ENCODE measurements at places on chromosomes 6 and 20. TPM values are rescaled to one million over a fixed set of nuclear protein-coding genes. Genes with fewer than 3 reads are reported as not detected.

NKAPL gene
- 0.69 TPM for total RNA-seq

CCN5 gene
- total RNA-seq: not detected

SLC12A5 gene
- 10.4 TPM for total RNA-seq

TNF gene
- not detected for total RNA-seq

TGM3 gene
- not detected for total RNA-seq

ZC2HC1B gene
- total RNA-seq: not detected

PLAGL1 gene
- 0.69 TPM for total RNA-seq

NHSL1 gene
- 57.8 TPM for total RNA-seq

SMOC2 gene
- 0.44 TPM for total RNA-seq

NAA20 gene
- total RNA-seq: 33.5 TPM

GRM1 gene
- total RNA-seq: 0.17 TPM

ULBP2 gene
- total RNA-seq: 5.4 TPM

GCM1 gene
- total RNA-seq: not detected

SLC2A10 gene
- 0.37 TPM for total RNA-seq

SDHAF4 gene
- total RNA-seq: 9.0 TPM

MCM8 gene
- 10.1 TPM for total RNA-seq

MAVS gene
- 25.8 TPM for total RNA-seq

SLC4A11 gene
- 27.2 TPM for total RNA-seq

LCA5 gene
- total RNA-seq: 5.3 TPM

COL20A1 gene
- 2.1 TPM for total RNA-seq

INSM1 gene
- 332 TPM for total RNA-seq

FLRT3 gene
- 5.7 TPM for total RNA-seq

PREX1 gene
- 235 TPM for total RNA-seq

PPP1R11 gene
- 52.3 TPM for total RNA-seq

BTN3A1 gene
- total RNA-seq: 2.2 TPM

NKX2-4 gene
- not detected for total RNA-seq

CPXM1 gene
- total RNA-seq: 28.1 TPM

SNX9 gene
- 45.7 TPM for total RNA-seq

KIAA1755 gene
- total RNA-seq: 1.6 TPM

C6orf132 gene
- total RNA-seq: 0.25 TPM

TAF8 gene
- total RNA-seq: 16.2 TPM

EXOC2 gene
- 31.3 TPM for total RNA-seq

STMND1 gene
- total RNA-seq: not detected

All from glutamatergic neuron (in vitro differentiated cells).